HFF-Myc (cell line): ENCODE measurements at places on chromosomes 4 and X.

DNA sequence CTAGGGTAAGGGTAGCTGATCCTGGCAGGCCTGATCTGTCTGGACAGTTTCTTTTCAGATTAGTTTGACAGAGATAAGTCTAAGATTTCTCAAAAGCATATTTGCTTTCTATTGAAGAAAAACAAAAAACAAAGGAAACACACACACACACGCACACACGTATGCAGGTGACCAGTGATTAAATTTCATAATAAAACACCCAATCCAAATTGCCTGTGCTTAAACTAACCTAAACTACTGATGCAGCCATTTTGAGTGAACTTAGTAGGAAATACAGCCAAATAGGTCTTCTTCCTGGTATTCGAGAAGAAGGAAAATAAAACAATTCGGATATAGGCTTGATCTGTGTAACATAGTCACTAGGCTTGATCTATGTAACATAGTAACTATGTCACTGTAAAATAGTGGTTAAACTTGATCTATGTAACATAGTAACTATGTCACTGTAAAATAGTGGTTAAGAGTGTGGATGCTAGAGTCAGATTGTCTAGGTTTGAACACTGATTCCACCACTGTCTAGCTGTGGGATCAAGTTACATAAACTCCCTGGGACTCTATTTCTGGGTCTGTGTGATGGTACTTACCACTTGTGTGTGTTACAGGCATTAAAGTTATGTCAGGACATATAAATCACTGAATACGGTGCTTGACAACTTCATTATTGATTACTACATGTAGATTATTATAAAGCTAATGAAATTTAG lies 9.8 kb upstream of the CCNG2 start:
- no peak for DNase-seq

GRCh38 chr4:94345266-94345665 lies 2.6 kb upstream of the HPGDS start:
- no peak for DNase-seq

GRCh38 chr4:95637043-95637600 lies 88.3 kb upstream of the UNC5C start:
- no peak for DNase-seq

DNA sequence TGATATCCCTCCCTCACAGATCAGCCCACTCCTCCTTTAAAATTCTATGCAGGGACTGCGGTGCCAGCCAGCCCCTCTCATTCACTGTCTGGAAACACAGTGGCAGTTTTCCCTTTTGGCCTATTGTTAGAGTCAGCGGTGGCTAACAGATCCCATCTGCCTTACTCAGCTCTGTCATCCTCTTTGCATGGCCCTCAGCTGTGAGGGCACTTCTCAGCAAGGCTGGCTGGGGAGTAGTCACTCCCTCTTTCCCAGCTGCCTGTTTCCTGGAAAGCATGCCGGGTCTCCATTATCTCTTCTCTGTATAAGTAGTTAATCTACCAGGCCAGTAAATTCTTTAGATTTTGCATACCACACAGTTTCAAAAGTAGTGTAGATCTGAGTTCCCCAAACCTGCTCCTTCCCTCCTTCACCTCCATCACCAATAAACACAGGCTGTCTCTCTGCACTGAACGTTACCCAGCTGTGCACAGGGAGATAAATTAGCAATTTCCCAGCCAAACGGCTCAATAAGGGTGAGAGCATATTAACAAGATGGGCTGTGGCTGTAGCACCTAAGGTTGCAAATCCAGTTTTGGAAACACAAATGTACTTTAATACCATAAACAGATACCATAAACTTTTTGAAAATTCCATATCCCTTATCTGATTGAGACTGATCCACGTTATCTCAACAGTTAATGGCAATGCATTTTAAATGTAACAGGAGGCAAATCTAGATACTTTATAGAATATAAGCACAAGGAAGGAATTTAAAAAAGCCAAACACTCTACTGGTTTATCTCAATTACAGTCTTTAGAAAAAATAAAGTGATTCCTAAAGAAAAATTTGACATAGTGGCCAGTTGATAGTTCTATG lies 229.3 kb downstream of the ANKRD50 start:
- no peak for DNase-seq

DNA sequence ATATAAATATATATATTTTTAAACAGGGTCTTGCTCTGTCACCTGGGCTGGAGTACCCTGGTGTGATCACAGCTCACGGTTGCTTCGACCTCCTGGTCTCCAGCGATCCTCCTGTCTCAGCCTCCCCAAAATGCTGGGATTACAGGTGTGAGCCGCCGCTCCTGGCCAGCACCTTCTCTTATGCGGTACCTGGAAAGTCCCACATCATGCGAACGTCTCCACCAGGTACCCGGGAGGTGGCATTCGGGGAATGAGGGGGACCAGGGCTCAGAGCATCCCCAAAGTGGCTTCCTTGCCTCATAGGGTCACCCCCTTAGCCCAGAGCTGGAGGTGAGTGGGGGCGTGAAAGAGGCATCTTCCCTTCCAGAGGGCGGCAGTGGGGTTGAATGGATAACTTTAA lies 84.0 kb upstream of the PPP2R3B start:
- DNase-seq: no peak

DNA sequence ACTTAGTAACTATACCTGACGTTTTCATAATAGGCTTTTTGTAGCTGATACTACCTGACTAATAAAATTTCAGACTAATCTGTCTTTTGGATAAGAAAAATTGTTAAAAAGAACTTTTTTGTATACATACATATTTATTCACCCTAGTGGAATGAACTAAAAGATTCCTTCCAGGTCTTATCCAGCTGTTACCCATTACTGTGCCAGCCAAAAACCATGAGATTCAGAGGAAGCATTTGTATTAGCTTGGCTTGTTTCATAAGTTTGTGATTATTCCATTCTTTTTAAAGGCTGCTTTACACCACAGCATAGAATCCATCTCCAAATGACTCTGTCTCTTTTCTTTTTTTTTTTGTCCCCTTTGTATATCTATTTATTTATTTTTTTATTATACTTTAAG lies 149.4 kb downstream of the FAT4 start:
- DNase-seq: no peak

DNA sequence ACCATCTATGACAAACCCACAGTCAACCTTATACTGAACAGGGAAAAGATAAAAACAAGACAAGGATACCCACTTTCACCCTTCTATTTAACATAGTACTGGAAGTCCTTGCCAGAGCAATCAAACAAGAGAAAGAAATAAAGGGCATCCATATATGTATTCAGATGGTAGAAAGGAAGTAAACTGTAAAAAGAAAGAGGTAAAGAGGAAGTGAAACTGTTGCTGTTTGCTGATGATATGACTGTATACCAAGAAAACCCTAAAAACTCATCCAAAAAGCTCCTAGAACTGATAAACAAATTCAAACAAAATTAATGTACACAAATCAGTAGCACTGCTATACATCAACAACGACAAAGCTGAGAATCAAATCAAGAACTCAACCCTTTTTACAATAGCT lies 538.7 kb upstream of the PABPC4L start:
- DNase-seq: no peak

DNA sequence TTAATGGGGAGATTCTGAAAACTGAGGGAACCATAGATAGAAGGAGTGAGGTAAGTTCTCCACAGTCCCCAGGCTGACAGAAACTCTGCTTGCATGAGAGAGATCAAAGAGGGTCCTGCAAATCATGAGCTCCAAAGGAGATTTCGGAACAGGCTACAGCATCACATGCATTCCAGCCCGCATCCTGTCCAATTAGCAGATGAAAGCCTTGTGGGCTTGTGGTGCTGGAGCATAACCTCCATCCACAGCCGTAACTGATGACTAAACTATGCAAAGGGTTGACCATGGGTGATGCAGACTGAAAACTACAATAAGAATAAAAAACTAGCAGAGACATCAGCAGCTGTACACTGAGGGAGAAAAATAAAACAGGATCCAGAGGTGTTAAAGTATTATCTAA lies 654.5 kb downstream of the TLL1 start:
- DNase-seq: no peak

- DNase-seq: no peak
Measured at GRCh38 chr4:181536196-181536746, 706.9 kb upstream of the TENM3 start.
